ENCODE measurements at places on chromosomes 3 and 15. TPM values are rescaled to one million over a fixed set of nuclear protein-coding genes. Genes with fewer than 3 reads are reported as not detected.
A peak's percentile ranks its signal among the peaks of the same experiment; 100 is the strongest.

Gene SNTN
- not detected for total RNA-seq

Gene CSTA
- total RNA-seq, result 48.2 TPM

Gene PRTG
- 0.99 TPM for total RNA-seq

Gene NOX5
- total RNA-seq, result 0.19 TPM

Gene FRMD5
- total RNA-seq, result 0.09 TPM

Gene CCR2
- 7.3 TPM for total RNA-seq

Gene INKA1
- 4.2 TPM for total RNA-seq

Gene RBM15B
- total RNA-seq, result 17.7 TPM

GRCh38 chr3:4494895-4495264 lies 1.7 kb downstream of the ITPR1 start:
- no peak for DNase-seq
- H3K4me1 ChIP-seq, result peaks cover 30% of the 10 kb centered on the region
- no peaks in the 10 kb centered on the region for H3K27me3 ChIP-seq
- peak overlapping the region; percentile 90 for H3K4me3 ChIP-seq
- H3K36me3 ChIP-seq, result peaks cover 12% of the 10 kb centered on the region
- H3K27ac ChIP-seq, result peak overlapping the region; percentile 87

- no peaks in the 10 kb centered on the region for H3K27me3 ChIP-seq
- no peak overlapping the region for H3K4me3 ChIP-seq
- peaks cover 2% of the 10 kb centered on the region for H3K4me1 ChIP-seq
- DNase-seq, result no peak
- no peak overlapping the region for H3K27ac ChIP-seq
These were observed 73.9 kb downstream of the PRICKLE2 start for GRCh38 chr3:64151342-64151871.

DNA sequence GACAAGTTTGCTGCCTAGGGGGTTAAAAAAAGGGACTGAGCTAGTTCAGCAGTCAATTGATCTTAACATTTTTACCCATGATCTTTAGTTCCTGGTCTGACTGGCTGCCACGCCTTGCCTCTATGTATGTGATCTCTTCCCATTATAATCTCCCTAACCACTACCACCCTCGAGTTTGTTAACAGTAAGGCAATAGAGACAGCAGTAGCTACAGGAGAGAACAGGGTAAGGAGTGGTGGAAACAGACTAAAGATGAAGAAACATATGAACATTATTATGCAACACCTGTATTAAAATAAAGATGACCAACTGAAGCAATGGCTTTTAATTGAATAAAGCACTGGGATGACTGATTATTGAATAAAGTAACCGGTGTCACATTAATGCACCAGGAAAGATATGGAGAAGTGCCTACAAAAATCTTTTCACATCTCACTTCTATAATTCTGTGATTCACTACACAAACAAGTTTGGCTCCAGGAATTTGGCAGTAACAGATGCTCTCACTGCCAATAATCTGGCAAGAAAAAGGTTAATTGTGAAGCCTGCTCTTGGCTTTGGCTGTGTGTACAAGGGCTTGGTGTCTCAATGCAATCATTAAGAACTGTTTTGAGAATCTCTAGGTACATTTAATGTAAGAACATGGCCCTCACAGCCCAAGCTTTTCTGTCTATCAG lies 95.7 kb downstream of the HHLA2 start:
- no peak overlapping the region for H3K27ac ChIP-seq
- no peak for DNase-seq
- H3K4me1 ChIP-seq, result no peaks in the 10 kb centered on the region
- no peaks in the 10 kb centered on the region for H3K27me3 ChIP-seq
- H3K36me3 ChIP-seq, result no peaks in the 10 kb centered on the region

- peaks cover 73% of the 10 kb centered on the region for H3K36me3 ChIP-seq
- no peaks in the 10 kb centered on the region for H3K4me1 ChIP-seq
- no peaks in the 10 kb centered on the region for H3K27me3 ChIP-seq
- no peak overlapping the region for H3K27ac ChIP-seq
- H3K4me3 ChIP-seq, result no peak overlapping the region
These were observed 9.5 kb upstream of the RPLP1 start for GRCh38 chr15:69443032-69443611.

DNA sequence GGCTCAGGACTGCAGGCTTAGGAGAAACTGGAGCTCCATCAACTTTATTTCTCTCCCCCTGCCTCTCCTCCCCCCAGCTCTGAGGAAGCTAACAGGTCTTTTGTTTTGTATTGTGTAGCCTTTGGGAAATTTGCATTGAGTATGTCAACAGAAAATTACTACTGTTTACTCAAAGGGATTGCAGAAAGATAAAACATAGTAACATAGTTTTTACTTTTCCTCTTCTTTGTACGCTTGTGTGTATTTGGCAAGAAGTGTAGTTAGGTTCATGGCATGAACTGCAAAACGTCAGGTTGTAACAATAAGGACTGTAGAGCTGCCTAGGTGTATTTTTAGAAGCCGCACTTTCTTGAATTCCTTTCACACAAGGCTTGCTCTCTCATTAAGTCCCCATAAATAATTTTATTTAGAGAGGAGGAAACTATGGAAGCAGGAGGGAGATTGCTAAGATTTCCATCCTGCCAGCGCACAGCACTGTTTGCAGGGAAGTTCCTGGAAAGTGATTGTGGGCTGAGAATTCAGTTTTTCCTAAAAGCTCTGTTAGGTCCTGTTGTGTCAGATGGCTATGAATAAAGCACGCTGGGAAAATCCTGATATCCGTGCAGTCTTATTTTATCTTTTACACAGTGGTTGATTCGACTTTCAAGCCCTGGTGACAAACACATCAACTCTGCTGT lies 21.1 kb upstream of the SATB1 start:
- H3K27me3 ChIP-seq, result peaks cover 7% of the 10 kb centered on the region
- peaks cover 23% of the 10 kb centered on the region for H3K36me3 ChIP-seq
- peak overlapping the region; percentile 99 for H3K27ac ChIP-seq

DNA sequence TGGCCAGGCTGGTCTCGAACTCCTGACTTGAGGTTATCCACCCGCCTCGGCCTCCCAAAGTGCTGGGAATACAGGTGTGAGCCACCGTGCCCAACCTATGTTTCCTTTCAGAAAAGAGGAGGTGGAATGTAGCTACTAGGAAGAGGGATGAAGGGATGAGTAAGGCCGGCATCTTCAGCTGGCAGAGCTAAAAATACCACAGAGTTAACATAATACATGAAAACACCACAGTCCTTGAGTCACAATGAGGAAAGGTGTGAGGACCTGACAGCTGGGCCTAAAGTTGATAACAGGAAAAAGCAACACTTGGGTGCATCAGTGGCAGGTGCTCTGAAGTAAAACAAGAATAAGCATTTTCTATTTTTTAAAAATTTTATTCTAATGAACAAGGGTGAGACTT lies 392.2 kb downstream of the DIPK2A start:
- no peak for DNase-seq
- no peaks in the 10 kb centered on the region for H3K36me3 ChIP-seq
- no peaks in the 10 kb centered on the region for H3K4me1 ChIP-seq
- H3K27ac ChIP-seq, result no peak overlapping the region

- peaks cover 39% of the 10 kb centered on the region for H3K36me3 ChIP-seq
- no peak overlapping the region for H3K4me3 ChIP-seq
- H3K4me1 ChIP-seq, result peaks cover 42% of the 10 kb centered on the region
- no peaks in the 10 kb centered on the region for H3K27me3 ChIP-seq
- no peak for DNase-seq
- H3K27ac ChIP-seq, result no peak overlapping the region
These were observed 104.9 kb downstream of the OXNAD1 start for GRCh38 chr3:16369885-16370284.

GRCh38 chr15:80679804-80680175 lies 15.3 kb upstream of the ABHD17C start:
- H3K27me3 ChIP-seq, result no peaks in the 10 kb centered on the region
- no peak overlapping the region for H3K27ac ChIP-seq

GRCh38 chr15:57048930-57049549 lies 130.6 kb downstream of the TCF12 start:
- no peak overlapping the region for H3K27ac ChIP-seq
- DNase-seq, result no peak
- no peaks in the 10 kb centered on the region for H3K27me3 ChIP-seq
- H3K36me3 ChIP-seq, result peaks cover 31% of the 10 kb centered on the region

DNA sequence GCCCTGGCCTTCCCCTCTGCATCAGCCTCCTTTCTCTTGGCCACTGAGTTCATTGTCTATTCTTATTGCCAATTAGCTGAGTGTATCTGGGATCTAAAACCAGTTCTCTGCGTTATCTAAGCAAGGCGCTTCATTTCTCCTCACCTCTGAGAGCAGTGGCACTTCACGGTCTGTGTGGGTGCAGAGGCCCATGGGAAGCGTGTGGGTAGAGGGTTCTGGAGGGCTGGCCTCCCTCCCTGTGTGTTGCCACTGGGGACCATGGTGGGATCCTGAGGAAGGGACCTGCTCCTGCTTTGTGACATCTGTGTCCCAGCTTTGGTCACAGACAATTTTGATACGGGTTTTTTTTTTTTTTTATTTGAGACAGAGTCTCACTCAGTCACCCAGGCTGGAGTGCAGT lies 32.7 kb downstream of the EDEM1 start:
- DNase-seq, result no peak
- no peak overlapping the region for H3K27ac ChIP-seq
- peaks cover 13% of the 10 kb centered on the region for H3K4me1 ChIP-seq
- peaks cover 53% of the 10 kb centered on the region for H3K36me3 ChIP-seq
- H3K27me3 ChIP-seq, result no peaks in the 10 kb centered on the region

DNA sequence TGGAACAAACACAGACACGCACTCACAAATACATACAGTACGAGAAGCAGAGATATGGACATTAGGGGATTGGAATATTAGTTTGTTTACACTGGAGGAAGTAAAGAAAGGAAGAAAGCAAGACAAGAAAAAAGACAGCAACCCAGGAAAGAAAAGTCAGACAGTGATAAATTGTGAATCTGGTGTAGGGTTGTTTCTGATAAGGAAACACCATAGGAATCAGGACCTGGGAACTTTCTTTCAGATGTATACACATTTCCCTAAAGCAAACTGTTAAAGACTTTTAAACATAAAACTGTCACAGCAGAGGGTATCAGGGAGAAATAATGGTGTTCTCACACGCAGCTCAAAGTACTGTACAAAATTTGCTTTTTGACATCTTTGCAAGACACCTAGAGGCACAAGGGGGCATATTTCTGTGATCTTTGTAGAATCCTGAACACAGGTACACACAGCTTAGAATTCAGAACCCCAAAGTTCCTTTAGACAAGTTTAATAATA lies 153.7 kb downstream of the TUSC7 start:
- H3K27ac ChIP-seq, result no peak overlapping the region
- no peaks in the 10 kb centered on the region for H3K36me3 ChIP-seq
- no peaks in the 10 kb centered on the region for H3K4me1 ChIP-seq
- no peaks in the 10 kb centered on the region for H3K27me3 ChIP-seq

- H3K27ac ChIP-seq, result no peak overlapping the region
- no peaks in the 10 kb centered on the region for H3K27me3 ChIP-seq
These were observed 333.5 kb upstream of the SEMA6D start for GRCh38 chr15:47383801-47384200.
